ENCODE measurements at places on chromosomes 6 and 20. TPM values are rescaled to one million over a fixed set of nuclear protein-coding genes. Genes with fewer than 3 reads are reported as not detected.

The CLIC5 gene
- not detected for total RNA-seq

The SMLR1 gene
- total RNA-seq = not detected

The VSTM2L gene
- 45.8 TPM for total RNA-seq

The WFDC10B gene
- total RNA-seq = not detected

The SALL4 gene
- 1.7 TPM for total RNA-seq

The FOXS1 gene
- not detected for total RNA-seq

DNA sequence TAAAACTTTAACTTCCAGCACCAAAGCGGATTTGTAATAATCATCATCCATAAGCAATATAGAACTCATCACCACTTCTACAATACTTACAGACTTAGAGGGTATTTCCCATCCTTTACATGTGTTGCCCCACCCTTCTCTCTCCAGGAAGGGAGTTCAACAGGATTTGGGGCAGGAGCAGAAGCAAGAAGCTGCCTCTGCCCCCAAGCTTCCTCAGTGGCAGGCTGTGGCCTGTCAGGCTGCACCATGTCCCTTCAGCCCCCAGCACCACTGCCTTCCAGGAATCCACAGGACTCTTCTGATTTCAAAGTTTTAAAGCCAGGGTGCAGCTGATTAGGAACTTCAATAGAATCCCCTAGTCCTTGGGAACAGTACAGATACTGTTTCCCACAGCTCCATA is 36.7 kb upstream of the MCM9 start:
- DNase-seq = no peak

DNA sequence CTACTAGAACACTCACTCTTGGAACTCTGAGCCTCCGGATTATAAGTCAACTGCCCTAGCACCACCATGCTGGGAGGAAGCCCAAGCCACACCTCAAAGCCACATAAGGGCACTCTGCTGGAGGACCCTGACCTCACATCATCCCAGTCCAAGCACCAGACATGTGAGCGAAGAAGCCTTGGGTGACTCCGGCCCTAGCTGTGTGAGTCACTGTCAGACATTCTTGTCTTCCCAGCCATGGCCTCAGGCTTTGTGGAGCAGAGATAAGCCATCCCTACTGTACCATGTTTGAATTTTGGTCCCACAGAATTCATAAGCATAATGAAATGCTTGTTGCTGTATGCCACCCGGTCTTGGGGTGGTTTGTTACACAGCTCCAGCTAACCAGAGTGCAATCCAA is 247.7 kb downstream of the SOD2 start:
- DNase-seq = no peak

DNA sequence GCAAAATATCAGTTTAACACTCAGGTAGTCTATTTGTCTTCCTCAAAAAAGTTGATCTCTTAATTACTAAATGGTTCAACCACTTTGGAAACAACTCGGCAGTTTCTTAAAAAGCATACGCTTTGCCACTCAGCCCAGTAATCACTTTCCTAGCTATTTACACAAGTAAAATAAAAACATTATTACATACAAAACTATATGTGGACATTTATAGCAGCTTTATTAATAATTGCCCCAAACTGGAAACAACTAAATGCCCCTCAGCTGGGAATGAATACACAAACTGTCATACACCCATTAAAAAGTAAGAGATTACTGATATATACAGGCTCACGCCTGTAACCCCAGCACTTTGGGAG is 7.4 kb downstream of the EEF1A1 start:
- peak; percentile 26 for DNase-seq

GRCh38 chr20:62900692-62901584 is 25.4 kb downstream of the DIDO1 start:
- DNase-seq = peak; percentile 76

DNA sequence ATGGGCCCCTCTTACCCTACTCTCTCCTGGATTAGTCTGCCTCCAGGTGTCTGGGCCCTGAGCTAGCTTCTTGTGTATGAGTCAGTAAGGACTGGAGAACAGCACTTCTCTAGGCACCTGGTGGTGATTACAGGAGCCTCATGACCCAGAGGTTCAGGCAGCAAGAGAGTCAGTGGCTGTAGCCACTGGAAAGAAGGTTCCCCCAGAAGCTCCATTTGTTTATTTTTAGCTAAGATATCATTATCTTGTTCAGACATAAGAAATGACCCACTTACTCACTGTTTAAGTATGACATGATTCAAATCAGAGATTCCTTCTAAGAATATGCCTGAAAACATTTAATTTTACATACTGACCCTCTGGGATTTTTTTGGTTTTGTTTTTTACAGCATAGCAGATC is 23.6 kb upstream of the SLC4A11 start:
- no peak for DNase-seq

GRCh38 chr20:34748709-34749108 is 44.6 kb downstream of the TP53INP2 start:
- DNase-seq = no peak

- peak; percentile 14 for DNase-seq
These were observed 367.3 kb upstream of the EPHA7 start for GRCh38 chr6:93786474-93787330.

- no peak for DNase-seq
These were observed 8.1 kb downstream of the ARHGAP18 start for GRCh38 chr6:129701721-129702455.

DNA sequence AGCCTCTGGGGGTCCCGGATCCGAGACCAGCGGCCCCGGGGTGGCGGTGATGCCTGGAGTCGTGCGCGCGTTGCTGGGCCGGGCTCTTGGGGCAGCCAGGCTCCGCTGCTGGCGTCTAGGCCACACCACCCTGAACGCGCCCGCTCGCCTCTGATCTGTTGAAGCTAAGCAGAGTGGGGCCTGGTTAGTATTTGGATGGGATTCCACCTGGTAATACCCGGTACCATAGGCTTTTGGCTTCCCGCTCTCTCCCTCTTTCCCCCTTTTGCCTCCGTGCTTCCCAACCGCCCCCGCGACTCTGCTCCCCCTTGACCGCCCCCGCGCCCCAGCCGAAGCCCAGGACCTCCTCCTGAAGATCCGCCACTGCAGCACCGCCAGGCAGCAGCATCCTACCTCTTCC is 1383.5 kb upstream of the DEFB115 start:
- no peak for DNase-seq

DNA sequence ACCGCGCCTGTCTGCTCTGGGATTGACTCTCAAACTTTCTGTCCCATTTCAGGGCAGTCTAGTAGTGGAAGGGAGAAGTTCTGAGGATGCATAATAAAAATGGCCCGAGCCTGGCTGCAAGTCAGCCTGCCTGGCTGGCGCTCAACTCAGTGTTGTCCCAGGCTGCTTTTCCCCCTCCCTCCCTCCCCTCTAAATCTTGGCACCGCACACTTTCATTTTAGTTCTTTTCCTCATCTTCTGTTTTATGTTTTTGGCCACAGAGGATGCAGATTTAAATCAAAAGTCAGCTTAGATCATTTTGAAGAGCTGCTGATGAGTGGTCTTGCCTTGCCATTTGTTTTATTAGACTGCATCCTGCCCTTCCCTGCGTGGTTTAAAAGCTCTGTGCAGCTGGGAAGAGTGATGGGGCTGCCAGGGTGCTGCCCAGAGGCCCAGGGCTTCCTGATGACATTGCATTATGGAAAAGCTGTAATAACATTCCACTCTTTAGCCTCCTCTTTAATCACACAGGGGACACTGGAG is 6.5 kb upstream of the UQCC2 start:
- DNase-seq = no peak

- DNase-seq = no peak
These were observed 24.7 kb downstream of the ENTPD6 start for GRCh38 chr20:25220021-25220730.

DNA sequence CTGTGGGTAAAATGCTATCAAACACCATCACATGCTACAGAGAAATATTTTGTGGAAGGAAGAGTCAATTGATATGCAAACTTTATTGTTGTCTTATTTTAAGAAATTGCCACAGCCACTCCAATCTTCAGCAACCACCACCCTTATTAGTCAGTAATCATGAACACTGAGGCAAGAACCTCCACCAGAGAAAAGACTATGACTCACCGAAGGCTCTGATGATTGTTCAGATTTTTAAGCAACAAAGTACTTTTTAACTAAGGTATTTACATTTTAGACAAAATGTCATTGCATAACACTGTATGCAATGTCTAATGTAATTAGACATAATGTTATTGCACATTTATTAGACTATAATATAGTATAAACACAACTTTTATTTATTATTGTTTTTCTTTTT is 26.2 kb upstream of the MMP24 start:
- DNase-seq = peak; percentile 70

GRCh38 chr6:167647737-167648470 is 178.8 kb upstream of the AFDN start:
- no peak for DNase-seq

DNA sequence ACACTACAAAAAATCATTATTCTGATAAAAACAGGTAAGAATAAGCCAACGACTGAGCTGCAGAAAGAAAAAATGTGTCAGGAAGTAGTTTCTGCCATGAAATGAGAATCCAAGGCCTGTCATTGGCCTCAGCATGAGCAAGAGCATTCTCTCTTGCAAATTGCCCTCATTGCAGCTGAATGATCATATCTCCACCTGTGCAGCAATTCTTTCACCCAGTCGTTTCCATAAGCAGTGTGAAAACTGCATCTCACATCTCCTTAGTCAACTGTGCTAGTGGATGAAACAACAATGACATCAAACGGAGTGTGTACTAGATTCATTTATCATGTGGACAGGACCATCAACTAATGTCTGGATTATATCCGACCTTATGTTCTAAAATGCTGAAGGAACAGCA is 88.2 kb upstream of the STXBP5 start:
- DNase-seq = no peak

Measured in PC-3 (cell line).